Left renal pelvis (tissue), 4 donors: ENCODE measurements at places on chromosomes 5 and 9. TPM values are rescaled to one million over a fixed set of nuclear protein-coding genes. Genes with fewer than 3 reads are reported as not detected.

The CHD1 gene
- 79.4 TPM for polyA plus RNA-seq

The WNT8A gene
- not detected for polyA plus RNA-seq

GRCh38 chr5:51644976-51645375, 261.7 kb downstream of the ISL1 start:
- no peak for DNase-seq

DNA sequence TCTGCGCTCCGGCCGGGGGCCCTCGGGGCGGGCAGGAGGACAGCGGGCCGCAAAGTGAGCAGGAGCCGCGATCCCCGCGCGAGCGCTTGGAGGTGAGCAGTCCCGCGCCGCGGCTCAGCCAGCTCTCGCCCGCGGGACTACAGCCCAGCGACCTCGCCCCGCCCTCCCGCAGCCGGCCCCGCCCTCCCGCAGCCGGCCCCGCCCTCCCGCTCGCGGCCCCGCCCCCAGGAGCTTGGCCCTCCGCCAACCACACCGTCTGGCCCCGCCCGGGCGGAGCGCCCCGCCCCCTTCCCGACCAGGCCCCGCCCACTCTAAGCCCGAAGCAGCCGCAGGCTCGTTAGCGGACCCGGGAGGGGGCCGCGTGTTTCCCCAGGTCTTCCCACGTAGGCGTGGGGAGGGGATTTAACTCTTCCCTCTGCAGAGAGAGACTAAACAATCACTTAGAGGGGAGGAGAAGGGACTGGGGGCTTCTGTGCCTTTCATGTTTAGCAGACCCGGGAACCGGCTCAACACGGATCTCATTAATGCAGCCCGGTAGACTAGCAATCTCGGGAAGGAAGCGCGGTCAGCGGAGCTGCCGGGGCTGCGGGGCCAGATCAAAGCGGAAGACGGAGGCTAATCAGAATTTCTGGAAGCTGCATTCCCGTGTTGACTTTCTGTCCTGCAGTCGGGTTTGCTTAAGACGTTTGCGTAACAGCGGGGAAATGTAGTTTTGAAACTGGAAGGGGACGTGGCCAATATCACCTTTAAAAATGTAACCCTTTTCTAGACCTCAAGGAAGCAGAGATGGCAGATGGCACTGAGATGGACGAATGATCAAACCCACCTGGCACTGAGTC, at the start of gene MYO10:
Gene MYO10, minus strand, starts transcription at position 139 of the 839 bp plus-strand sequence. CDS start 480 bp downstream, outside the sequence.
- DNase-seq, result no peak

The MARCOL gene
- polyA plus RNA-seq, result not detected

GRCh38 chr5:168076561-168076991, 214.9 kb upstream of the WWC1 start:
- DNase-seq, result no peak
